ENCODE measurements at places on chromosomes 3 and 15.

GRCh38 chr3:4077950-4078349, 225.2 kb upstream of the SETMAR start:
- no peak for DNase-seq

DNA sequence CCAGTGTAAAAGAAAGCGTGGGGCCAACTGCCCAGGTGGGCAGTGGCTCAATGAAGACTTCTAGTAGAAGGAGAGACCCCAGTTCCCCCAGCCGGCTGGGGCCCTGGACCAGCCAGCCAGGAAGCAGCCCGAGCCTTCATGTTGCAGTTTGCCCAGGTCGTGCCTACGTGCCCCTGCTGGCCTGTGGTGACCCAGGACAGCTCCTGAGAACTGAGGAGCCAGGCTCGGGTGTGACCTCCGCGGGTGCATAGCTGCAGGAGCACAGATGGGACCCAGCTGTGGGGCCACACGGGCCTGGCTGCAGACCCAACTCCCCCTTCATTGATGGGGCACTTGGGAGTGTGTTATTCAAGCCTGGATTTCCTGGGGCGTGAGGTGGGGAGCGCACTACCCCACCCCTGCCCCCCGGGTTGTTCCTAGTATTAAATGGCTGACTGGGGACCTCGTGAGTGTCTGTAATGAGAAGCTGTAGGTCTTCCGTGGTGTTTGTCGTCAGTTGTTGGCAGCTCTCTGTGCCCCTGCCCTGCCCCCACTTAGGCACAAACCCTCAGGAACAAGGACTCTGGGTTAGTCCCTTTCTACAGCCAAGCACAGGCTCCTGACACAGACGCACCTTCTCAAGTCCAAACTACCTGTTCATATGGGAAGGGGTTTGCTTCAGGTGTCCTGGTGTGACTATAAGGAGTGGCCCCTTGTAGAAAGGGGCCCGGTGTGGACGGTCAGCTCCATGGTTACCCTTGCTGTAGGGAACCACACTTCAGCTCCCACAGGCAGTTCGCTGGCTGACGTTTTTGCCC, 39.1 kb downstream of the IDH2 start:
- no peak for DNase-seq

DNA sequence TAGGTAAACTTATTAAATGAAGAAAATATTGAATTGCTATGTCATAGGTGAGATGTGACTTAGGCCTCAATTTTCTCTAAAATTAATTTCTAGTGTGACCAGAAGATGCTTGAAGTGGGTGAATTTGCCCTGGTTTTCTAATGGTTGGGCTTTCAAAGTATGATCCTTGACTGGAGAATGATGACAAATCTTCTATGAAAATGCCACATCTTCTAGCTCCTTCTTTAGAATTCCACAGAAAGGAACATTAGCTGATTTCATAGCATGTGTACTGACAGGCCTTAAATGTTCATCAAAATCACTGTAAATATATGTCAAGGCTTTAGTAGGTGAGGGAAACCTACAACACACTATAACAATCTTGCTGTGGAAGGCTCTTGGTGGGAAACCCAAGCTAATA, 8.9 kb downstream of the ABI3BP start:
- DNase-seq: no peak

DNA sequence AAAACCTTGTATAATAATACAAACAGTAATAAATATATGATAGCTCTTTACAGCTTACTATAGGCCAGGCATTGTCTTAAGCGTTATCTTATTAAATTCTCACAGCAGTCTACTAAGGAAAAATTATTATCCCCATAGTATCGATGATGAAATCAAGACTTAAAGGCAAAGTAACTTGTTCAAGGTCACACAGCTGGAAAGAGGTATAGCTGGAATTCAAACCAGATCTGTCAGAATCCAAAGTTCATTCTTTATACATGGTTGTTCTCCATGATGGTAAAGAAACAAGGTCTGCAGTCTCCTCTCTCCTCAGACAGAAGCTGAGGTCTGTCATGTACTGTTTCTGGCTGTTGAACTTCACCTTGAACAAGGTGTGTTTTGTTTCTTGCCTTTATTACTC, 15.4 kb upstream of the SLC22A13 start:
- no peak for DNase-seq

GRCh38 chr15:85690561-85691231, 104.0 kb downstream of the KLHL25 start:
- peak; percentile 9 for DNase-seq

DNA sequence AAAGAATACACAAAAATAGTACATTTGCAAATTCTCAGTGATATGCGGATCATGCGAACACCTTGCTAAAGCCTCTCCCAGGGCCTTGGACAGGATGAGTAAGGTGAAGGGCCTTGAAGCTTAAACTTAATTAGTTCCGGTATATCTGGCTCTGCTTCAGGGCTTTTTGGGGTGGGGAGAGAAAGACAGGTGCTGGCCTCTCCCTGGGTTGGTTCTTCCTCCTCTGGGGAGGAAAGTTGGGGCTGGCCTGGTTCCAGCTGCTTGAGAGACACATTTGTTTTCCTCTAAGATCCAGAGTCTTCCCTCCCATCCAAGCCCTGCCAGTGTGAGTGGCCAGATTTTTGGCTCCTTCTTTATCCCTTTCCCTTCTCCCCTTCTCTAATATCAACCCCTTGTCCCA, 64.7 kb upstream of the EPHB3 start:
- DNase-seq: no peak
